H54 (cell line): ENCODE measurements at places on chromosomes 16 and 17.

DNA sequence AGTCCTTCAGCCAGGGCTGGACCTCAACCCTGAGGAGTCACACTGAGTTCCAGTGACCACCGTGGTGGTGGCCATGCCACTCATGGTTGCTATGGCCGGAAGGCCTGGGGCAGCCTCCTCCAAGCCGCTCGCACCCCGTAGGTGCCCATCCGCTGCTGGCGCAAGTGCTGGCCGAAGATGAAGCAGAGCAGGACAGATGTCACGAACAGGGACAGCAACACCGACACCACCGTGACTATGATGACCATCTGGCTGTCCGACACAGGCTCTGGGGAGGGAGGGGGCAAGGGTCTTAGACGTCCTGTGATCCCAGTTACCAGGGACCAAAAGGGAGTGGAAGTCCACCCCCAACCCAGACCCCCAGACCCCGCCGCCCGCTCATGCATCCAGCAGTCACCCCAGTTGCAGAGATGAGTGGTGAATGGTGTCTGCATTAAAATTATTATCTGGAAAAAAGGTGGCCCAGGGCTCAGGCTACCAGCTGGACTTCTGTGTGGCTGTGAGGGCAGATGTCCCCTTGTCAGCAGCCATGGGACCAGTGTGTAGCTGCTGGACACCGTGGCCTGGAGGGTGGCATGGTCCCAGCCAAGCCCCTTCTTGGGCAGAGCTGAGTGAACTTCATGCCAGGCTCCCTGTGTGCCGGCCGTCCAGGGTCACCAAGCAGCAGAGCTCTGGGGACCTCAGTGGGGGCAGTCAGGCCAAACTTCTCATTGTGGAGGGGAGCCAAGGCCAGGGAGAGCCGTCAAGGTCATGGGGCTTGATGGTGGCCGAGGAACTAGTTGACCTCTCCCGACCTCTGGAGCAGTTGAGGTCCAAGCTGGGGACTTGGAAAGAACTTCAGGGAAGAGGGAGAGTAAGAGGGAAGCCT, 4.7 kb downstream of the PRR29 start:
- DNase-seq: no peak

DNA sequence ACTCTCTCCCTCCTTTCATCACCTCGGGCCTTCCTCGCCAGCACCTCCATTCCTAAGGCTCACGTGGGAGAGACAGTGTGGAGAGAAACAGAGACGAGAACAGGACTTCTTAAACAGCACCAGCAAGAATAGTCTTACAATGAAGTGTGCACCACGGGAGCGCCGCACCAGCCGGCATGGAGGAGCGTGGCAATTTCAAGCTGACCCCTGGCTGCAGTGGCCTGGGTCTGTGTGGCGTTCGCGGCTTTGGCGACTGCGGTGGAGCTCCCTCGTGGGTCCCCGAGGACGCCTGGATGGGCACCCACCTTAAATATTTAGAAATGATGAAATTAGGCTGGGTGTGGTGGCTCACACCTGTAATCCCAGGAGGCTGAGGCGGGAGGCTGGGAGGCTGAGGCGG, 20.5 kb upstream of the MED9 start:
- no peak for DNase-seq

DNA sequence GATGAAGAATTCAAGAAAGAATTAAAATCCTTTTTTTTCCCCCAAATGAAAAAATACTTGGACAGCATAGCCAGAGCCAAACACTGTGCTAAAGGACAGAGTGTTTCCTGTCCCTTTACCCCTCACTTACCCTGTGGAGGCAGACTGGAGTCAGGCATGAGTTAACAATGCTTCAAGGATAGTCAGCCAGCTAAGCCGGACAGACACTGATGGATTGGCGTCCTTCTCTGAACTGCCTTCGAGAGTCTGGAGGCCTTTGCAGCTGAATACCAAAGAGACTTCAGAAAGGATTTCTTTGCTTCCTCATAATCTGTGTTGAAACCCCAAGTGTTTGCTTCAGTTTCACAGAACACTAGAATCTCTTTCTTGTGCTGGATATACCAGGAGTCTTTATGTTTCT, 4.6 kb downstream of the METTL9 start:
- no peak for DNase-seq

DNA sequence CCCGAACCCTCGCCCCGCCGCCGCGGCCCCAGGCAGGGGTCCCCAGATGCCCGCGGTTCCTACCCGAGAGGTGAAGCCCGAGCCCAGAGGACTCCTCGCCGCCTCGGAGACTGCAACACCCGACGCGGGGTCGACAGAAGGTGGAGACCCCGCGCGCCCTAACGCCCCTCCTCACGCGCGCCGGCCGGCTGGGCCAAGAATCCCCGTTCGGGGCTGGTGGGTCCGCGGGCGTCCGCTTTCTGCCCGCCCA, 515 bp downstream of the SUMO2 start:
- no peak for DNase-seq

- DNase-seq: no peak
Measured at GRCh38 chr17:44623070-44623725, 33.1 kb upstream of the MEIOC start.

DNA sequence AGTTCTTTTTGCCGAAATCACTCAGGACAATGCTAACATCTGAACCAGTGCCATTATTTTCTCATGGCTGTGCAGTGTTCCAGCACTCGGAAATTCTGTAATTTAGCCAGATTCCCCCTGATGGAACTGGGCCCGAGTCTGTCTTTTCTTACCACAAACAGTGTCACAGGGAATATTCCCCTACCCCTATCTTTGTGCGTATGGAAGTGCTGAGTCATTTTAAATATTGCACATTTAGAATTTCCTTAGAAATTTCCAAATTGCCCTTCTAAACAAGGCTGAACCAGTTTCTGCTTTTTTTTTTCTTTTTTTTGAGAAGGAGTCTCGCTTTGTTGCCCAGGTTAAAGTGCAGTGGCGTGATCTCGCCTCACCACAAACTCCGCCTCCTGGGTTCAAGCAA, 88.0 kb upstream of the CREBBP start:
- DNase-seq: no peak

DNA sequence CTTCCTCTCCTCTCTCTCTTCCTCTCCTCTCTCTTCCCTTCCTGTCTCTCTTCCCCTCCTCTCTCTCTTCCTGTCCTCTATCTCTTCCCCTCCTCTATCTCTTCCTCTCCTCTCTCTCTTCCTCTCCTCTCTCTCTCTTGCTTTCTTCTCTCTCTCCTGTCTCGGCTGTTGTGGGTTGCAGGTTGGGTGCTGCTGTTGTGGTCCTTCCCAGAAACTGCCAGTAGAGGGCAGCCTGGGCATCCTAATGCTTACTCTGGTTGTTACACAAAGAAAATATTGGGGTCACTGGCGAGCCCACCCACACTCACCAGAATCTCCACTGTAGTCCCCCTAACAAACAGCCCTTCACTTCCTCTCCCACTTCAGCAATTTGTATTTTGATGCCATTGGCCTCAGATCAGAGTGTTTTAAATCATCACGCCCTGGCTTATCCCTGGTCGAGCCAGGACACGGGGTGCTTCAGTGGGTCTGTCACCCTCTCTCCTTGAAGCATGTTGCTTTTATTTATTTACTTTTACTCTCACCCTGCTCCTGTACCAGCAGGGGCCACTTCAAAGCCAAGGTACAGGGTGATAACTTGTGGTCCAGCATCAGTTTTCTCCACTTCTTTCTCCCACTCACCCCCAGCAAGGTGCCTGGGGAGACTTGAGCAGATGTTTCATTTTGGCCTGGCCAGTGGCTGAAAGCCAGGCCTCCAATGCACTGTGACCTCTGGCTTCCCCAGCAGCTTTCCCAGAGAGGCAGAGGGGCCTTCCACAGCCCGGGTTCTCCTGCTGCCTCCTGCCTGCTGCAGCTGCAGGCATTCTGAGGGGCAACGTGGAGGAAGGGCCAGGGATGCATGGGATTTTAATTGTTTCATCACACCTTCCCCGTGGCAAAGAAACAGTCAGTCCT, 4.7 kb upstream of the MMP15 start:
- no peak for DNase-seq

- no peak for DNase-seq
Measured at GRCh38 chr17:50042211-50042610, 13.7 kb upstream of the ITGA3 start.

DNA sequence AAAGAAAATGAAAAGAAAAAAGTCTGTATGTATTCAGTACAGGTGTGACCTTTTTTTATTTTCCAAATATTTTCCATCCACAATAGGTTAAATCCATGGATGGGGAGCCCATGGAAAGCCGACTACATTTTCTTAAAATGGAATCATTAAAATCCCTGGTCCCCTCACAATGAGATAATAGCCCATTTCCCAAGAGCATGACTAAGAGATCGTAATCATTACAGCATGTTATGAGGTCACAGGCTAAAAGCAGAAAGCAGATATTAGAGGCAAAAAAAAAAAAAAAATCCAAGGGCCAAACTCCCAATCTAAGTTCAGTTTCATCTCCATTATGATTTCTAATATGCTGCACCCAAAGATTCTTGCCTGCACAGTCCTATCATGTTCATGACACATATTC, 44.7 kb downstream of the CYTH1 start:
- DNase-seq: no peak

DNA sequence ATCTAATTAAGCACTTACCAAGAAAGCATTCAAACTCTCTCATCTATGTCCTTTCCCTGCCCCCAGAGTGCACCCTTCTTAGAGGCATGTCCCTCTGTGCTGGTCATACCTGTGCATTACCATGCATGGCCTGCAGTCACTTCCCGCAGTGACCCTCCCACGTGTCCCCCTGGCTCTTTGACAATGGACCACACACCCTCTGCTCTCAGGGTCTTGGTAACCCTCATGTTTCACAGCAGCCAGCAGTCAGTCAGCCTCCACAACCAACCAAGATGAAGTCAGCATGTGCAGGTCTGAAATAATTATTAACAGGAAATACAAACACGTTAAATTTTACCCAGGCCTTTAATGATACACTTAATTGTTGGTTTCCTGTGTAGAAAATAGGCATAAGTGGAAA, 10.1 kb downstream of the KRT33A start:
- no peak for DNase-seq

GRCh38 chr16:86466696-86467406, 43.5 kb upstream of the FOXF1 start:
- DNase-seq: no peak

DNA sequence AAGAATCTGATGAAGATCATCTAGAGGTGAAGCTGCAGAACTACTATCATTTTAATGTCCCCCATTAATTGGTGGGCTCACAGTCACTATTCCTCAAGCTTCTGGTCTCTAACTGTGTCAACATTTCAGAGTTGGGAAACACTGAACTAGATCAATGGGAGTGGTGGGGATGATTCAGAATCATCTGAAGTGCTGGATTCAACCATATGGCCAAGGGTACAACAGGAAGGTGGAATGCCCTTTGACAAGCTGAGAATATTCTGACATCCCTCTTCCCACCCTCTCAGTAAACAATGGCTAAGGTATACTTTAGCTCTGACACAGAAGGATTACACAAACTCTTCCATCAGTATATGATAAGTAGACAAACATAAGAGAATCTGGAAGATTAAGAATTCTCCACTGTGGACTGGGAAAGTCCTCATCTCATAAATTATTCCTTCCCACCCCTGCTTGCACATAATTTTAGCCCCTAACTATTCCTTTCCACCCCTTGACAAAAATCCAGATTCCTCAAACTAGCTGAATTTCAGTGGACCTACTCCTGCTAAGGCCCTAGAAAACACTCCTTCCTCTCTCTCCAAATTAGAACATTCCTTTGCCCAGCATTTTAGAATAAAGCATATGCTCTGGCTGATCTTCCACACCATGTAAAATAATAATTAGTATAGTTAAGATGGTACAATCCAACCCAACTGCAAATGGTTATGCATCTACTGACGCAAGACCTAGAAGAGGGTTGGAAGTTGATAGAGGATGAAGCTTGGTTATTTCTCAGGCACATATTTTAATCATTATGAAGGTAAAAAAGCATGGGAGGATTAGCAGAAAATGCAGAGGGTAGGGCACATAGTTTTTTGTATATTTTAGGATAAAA, 16.3 kb upstream of the RFFL start:
- DNase-seq: no peak

DNA sequence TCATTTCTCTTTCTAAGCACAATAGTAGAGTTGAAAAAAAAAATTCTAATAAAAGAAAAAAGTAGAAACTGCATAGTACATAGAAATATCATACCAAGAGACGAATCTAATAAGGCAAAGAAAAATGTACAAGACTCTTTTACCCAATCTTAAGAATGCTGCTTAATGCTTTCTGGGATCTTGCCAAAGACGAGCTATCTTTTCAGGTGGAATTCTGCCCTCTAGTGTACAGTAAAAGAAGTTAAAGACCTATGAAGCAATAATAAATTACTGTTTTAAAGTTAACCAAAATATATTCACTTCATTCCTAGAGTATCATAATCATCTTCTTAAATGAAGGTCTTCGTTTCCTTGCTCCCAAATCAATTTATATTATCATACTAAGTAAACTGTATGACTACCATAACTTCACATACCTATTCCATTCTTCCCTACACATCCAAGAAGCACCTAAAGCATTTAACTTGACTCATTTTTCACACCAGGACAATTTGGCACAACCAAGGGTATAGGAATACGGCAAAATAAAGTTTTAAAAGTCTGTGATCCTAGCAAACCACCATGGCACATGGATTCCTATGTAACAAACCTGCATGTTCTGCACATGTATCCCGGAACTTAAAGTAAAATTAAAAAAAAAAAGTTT, 47.7 kb downstream of the CFDP1 start:
- no peak for DNase-seq

DNA sequence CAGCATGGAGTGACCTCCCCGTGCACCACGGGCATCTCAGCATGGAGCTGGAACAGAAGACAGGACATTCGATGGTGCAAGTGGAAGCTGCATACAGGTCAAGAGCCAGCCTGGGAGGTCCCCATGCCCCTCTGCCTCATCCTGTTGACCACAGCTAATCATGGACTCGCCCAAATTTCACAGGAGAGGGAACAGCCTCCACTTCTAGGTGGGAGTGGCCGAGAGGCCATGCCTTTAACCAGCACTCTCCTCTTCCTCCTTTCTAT, 3.8 kb upstream of the SLC47A2 start:
- DNase-seq: no peak

GRCh38 chr17:45370949-45371413, 54.2 kb upstream of the MAP3K14 start:
- DNase-seq: no peak

GRCh38 chr16:30907064-30907463, 10.7 kb downstream of the CTF1 start:
- no peak for DNase-seq

GRCh38 chr17:65131946-65132345, 5.2 kb upstream of the RGS9 start:
- peak; percentile 86 for DNase-seq

DNA sequence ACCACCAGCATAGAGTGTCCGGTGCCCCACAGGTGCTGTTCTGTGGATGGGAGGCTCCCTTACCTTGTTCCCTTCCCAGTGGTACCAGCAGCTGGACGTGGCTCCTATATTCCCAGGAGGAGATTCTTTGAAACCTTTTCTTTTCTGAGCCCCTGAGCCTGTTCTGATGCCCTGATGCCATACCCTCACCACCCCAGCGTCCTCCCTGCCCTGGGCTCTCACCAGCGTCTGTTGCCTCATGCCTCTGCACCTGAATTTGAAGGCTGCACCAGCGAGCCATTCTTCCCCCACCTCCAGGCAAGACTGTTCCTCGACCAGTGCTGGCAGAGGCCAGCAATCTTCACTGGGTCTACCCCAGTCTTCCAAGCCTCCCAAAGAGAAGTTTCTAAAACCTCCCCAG, 505 bp downstream of the SOST start:
- DNase-seq: no peak
